Activated CD4-positive, alpha-beta T cell treated with anti-CD3 and anti-CD28 coated beads, Interleukin-2, amount 10 ng/mL, durations not matched to agents 7 days and 5 days (primary cell): ENCODE measurements at places on chromosomes 12 and 14.
A peak's percentile ranks its signal among the peaks of the same experiment; 100 is the strongest.

DNA sequence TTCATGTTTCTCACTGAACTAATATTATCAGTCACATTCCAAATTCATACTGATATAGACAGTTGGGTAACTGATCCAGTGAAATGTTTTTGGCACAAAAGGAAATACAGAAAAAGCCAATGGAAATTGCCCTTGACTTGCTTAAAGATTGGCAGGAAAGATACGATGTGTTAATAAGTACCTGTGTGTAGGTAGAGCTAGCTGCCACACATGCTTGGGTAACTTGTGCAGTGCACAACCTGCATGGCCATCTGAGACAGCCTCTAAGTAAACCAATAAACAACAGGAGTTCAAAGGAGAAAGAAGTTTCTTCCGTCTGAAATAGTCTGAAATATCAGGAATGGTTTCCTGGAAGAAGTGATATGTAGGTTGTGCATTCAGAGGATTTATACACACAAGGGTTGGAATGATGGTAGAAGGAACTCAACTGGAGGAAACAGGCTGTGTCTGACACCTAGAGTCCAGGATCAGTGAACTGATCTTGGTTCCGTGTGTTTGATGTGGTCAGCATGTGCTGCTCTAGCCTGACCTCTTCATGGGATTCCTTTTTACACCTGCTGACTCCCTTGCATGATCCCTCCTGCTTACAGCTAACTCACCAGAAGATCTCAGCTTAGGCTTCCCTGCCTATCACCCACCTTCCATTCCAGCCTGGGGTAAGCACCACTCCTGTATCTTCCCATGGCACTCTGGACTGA lies 81.4 kb upstream of the KRR1 start:
- no peak overlapping the region for H3K27ac ChIP-seq
- DNase-seq: no peak
- no peaks in the 10 kb centered on the region for H3K36me3 ChIP-seq
- H3K27me3 ChIP-seq: peaks cover 36% of the 10 kb centered on the region

GRCh38 chr12:65958456-65958855 lies 134.2 kb downstream of the HMGA2 start:
- no peak overlapping the region for H3K27ac ChIP-seq
- no peak overlapping the region for H3K4me3 ChIP-seq
- no peaks in the 10 kb centered on the region for H3K4me1 ChIP-seq

DNA sequence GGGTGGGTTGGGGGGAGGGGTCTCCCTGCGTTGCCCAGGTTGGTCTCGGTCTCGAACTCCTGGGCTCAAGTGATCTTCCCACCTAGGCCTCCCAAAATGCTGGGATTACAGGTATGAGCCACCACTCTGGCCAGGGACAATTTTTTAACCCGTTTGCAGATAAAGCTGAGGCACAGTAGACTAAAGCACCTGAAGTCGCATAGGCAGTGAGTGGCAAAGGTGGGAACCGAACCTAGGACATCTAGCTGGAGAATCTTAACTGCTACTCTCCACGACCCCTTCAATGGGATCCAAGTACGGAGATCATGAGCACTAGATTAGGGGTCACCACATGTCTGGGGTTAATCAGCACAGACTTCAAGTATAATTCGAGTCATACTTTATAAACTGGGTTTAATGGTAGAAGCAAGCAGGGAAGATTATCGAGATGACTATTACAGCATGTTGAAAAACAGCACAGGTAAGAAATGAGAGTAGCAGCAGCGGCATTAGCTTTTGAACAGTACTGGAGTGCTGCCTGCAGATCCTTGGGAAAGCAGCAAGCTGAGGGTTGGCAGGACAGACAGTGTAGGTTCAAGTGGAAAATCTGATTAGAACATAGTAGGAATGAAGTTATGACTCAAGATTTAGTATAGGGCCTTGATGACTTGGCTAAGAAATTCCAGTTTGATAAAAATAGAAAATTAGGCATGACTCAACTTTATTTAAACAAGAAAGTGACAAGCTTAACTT lies 23.9 kb downstream of the NID2 start:
- DNase-seq: no peak
- no peaks in the 10 kb centered on the region for H3K36me3 ChIP-seq
- H3K4me1 ChIP-seq: peaks cover 2% of the 10 kb centered on the region

DNA sequence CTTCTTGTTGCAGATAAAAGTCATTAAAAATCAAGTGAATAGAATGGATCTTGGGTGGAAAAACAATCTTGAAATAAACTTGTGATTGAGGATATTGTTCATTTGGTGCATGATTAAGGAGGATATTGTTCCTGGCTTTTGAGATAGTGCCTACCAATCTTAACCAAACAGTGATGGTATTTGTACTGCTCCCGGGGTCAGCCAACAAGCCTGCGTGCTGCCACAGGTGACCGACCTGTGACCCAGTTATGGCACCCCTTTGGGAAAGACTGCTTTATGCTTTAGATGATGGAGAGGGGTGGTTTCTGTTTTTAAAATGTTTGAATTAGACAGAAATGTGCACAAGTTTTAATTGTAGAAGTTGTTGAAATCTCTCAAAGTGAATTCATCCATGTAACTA lies 41.6 kb downstream of the SUDS3 start:
- H3K27me3 ChIP-seq: no peaks in the 10 kb centered on the region
- H3K36me3 ChIP-seq: peaks cover 31% of the 10 kb centered on the region
- H3K27ac ChIP-seq: no peak overlapping the region
- H3K4me3 ChIP-seq: no peak overlapping the region

- no peaks in the 10 kb centered on the region for H3K36me3 ChIP-seq
- DNase-seq: no peak
- H3K4me1 ChIP-seq: no peaks in the 10 kb centered on the region
- H3K27ac ChIP-seq: no peak overlapping the region
Measured at GRCh38 chr12:58347691-58348090, 406.3 kb downstream of the ATP23 start.

GRCh38 chr12:6146951-6147350 lies 22.5 kb upstream of the VWF start:
- H3K4me3 ChIP-seq: no peak overlapping the region
- H3K36me3 ChIP-seq: peaks cover 1% of the 10 kb centered on the region
- no peaks in the 10 kb centered on the region for H3K27me3 ChIP-seq
- H3K4me1 ChIP-seq: peaks cover 22% of the 10 kb centered on the region

GRCh38 chr14:68550338-68550715 lies 242.5 kb downstream of the ZFP36L1 start:
- DNase-seq: no peak
- H3K4me3 ChIP-seq: no peak overlapping the region
- no peaks in the 10 kb centered on the region for H3K27me3 ChIP-seq
- H3K4me1 ChIP-seq: peaks cover 2% of the 10 kb centered on the region

DNA sequence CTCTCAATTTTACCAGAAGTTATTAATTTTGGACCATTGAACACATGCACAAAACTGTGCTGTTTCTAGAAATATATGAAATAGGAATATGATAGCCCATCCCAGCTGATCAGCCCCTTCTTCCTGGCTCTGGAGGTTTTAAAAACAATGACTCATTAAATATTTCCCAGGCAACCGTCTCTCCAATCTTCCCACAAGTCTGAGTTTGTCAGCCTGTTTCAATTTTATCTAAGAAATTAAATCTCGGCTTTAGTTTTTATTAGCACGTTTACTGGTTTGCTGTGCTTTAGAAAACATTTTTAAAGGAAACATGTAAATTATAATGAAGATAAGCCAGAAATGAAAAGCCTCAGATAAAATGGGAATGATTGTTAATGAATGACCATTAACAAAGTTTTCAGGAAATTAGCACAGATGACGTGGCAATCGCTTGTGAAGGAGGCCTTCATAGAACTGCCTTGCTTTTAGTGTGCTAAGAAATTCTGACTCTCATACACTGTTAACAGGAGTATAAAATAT lies 89.3 kb upstream of the RAP1B start:
- no peaks in the 10 kb centered on the region for H3K36me3 ChIP-seq
- H3K4me1 ChIP-seq: no peaks in the 10 kb centered on the region
- no peak for DNase-seq
- no peak overlapping the region for H3K27ac ChIP-seq
- H3K4me3 ChIP-seq: no peak overlapping the region
- peaks cover 4% of the 10 kb centered on the region for H3K27me3 ChIP-seq

DNA sequence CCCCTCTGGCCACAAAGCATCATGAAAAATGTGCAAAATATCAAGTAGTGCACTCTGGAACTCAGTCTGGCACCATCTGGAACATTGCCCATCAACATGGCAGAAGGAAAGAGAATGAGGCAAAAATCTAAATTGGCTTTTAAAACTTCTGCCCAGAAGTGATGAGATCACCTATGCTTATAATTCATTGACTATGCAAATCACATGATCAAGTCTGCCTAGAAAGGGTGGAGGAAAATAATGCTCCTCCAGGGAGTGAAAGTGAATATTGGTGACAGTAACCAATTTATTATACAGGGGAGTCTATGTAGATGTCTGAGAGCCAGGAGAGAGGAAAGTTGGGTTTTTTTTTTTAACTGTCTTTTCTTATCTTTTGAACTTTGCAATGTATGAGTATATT lies 73.3 kb upstream of the HIF1A start:
- H3K36me3 ChIP-seq: peaks cover 6% of the 10 kb centered on the region
- peaks cover 38% of the 10 kb centered on the region for H3K4me1 ChIP-seq
- no peak overlapping the region for H3K4me3 ChIP-seq

DNA sequence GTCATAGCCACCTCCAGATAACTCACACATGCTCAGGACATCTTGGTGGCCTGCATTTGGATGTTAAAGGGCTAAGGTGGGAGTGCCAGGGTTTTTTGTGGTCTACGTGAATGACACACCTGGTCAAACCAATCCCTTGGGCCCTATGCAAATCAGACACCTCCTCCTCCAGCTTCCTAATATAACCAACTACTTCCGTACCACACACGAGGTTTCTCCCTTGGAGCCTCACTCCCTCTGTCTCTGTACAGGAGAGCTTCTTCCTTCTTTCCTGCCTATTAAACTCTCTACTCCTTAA lies 19.6 kb downstream of the APOBEC1 start:
- H3K27ac ChIP-seq: no peak overlapping the region
- H3K4me1 ChIP-seq: peaks cover 1% of the 10 kb centered on the region
- DNase-seq: no peak
- no peaks in the 10 kb centered on the region for H3K36me3 ChIP-seq

DNA sequence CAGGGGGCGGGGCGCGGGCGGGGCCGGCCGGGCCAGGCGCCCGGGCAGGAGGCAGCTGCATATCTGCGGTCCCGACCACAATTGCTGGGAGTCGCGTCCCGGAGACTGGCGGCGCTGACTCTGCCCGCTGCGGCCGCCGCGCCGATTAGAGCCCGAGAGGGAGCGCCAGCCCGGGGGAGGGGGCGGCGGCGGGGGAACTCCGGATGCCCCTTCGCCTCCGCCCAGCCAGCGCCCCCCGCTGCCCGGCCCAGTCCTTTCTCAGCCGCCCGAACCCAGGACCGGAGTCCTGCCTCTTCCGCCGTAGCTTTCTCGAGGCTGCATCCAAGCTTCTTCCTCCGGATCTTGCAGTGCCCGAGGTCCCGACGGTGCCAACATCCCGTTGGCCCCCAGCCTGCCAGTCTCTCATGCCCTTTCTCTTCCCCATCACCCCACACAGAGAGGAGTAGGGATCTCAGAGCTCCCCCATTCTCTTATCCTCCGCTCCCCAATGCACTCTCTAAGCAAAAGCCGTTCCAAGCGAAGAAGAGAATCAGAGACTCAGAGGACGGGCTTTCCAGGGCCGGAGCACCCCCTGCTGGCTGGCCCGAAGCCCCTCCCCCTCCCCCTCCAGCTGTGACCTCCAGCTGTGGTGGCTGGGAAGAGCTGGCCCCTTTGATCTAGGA lies 8.8 kb upstream of the SP7 start:
- H3K27me3 ChIP-seq: peaks cover 8% of the 10 kb centered on the region
- peaks cover 21% of the 10 kb centered on the region for H3K4me1 ChIP-seq
- H3K4me3 ChIP-seq: peak overlapping the region; percentile 85
- DNase-seq: peak; percentile 66

DNA sequence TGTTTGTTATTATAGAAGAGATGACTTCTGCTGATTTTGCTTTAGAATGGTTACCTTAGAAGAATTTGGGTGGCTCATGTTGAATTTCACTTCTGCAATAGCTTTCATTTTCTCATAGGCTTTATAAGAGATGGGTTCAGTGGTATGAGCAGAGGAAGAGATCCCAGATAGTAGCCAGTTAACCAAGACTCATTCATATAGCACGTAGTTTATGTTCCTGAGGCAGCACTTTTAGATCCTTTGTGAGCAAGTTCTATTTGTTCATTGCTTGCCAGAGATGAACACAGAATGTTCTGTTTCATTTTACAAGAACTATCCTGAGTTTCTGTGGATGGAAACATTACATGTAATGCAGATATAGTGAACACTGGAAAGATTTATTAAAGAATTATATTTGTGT lies 32.2 kb downstream of the RAB21 start:
- peaks cover 11% of the 10 kb centered on the region for H3K4me1 ChIP-seq
- no peak overlapping the region for H3K4me3 ChIP-seq
- peaks cover 39% of the 10 kb centered on the region for H3K36me3 ChIP-seq
- DNase-seq: no peak
- H3K27me3 ChIP-seq: no peaks in the 10 kb centered on the region

DNA sequence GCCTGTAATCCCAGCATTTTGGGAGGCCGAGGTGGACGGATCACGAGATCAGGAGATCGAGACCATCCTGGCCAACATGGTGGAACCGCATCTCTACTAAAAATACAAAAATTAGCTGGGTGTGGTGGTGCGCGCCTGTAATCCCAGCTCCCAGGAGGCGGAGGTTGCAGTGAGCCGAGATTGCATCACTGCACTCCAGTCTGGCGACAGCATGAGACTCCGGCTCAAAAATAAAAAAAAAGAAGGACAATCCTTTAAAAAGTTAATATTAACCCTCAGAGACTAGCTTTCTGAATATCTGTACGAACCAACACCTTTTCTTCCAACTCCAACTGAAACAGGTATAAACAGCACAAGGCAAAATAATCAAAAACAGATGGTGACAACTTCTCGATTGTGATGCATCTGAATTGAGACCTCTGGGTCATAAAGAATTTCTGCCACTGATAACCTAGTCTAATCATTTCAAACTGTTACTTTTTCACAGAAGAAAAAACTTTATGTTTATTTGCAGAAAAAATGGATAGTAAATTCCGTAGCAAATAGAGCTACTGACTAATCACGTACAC lies 27.8 kb downstream of the CLIP1 start:
- H3K27ac ChIP-seq: no peak overlapping the region
- DNase-seq: no peak
- peaks cover 36% of the 10 kb centered on the region for H3K4me1 ChIP-seq
- no peaks in the 10 kb centered on the region for H3K27me3 ChIP-seq
- H3K36me3 ChIP-seq: peaks cover 9% of the 10 kb centered on the region
